ENCODE measurements at places on chromosomes 7 and 10.

GRCh38 chr7:122884186-122884585, 2.1 kb downstream of the CADPS2 start:
- DNase-seq = no peak

DNA sequence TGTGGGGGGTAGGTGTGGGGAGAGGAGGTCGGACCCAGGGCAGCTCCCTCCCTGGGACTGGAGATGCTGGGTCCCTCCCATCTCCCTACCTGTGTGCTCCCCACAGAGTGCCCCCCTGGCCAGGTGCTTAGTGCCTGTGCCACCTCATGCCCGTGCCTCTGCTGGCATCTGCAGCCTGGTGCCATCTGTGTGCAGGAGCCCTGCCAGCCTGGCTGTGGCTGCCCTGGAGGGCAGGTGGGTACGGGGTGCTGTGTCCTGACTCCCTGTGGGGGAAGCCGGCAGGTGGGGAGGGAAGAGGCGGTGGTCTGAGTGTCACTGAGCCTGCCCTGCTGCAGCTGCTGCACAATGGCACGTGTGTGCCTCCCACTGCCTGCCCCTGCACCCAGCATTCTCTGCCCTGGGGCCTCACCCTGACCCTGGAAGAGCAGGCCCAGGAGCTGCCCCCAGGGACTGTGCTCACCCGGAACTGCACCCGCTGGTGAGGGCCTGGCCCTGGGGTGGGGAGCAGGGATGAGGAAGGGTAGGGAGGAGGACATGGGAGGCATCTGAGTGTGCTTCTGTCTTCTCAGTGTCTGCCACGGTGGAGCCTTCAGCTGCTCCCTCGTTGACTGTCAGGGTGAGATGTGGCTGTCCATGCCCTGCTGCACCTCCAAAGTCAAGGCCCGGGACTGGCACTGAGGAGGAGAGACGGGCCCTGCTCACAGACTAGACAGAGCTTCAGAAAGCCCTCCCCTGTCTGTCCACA, 11.7 kb upstream of the ZNF862 start:
- DNase-seq = peak; percentile 23

DNA sequence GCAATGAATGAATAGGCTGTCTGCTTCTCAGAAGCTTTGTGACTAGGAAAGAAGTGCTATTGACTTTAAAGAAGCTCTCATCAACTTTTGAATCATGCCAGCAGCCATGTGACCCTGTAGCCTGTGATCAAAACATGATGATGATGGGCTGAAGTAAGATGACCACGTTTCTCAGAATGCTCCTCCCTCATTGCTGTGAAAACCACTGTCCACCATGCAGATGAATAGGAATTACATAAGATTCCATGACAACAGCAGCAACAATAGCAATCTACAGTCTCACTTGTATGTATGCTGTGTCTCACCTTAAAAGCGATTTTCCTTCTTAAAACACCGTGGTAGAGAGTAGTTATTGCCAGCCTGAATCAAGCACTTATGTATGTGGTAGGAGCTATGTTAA, 228.4 kb downstream of the TRIL start:
- no peak for DNase-seq

GRCh38 chr10:103040418-103040817, 122.3 kb downstream of the CNNM2 start:
- no peak for DNase-seq

DNA sequence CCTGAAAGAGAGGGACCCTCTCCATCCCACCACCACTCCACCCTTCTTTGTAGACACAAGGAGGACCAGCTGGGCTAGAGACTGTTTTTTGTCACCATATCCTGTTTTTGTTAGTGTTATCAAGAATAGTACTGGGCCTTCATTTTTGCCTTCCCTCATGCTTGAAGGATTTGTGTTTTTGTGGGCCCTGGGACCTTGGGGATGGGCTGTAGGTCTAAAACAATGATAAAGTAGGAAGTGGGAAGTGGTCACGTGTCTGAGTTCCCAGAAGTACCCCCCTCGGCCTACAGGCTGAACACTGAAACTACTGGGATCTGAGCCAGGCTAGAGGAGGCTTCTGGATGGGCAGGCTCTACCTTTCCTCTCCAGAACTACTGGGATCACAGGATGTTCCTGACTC, 8.9 kb downstream of the AGFG2 start:
- DNase-seq = no peak

- DNase-seq = no peak
These were observed 10.0 kb downstream of the MGMT start for GRCh38 chr10:129477051-129477450.

DNA sequence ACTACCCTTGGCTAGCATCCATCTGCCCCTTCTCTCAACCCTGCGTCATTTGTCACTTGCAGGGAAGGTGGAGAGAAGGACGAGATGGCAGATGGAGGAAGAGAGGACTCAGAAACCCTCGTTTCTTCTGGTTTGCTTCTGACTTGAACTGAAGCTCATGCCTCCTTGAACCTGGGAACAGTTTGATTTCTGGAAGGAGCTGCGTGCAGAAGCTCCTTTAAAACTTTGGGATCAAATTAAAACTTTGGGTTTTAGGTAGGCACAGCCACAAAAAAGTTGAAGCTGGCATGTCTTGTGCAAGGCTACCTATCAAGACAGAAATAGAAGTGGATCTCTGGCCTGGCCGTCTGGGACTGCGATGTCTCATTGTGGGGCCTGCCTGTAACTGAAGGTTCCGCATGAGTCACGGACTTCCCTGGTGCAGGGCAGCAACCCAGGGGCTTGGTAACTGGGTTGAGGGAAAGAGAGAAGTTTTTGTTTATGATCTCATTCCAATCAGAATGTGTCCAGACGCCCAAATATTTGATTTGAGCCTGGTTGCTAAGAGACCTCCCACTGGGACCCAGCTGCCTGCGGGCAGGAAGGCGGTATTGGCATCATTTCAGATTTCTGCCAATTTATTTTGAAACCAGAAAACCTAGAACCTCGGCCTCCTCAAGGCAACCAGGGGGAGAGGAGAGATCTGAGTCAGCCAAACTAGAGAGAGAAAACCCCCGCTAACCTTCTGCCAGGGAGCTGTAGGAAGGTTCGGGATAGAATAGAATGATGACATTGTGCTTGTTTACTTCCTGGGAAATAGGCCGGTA, 15.8 kb upstream of the CAMK1D start:
- peak; percentile 68 for DNase-seq

- no peak for DNase-seq
These were observed 26.0 kb downstream of the CTNNA3 start for GRCh38 chr10:67669978-67670377.

- peak; percentile 64 for DNase-seq
These were observed 25.5 kb downstream of the FGFBP3 start for GRCh38 chr10:91883549-91884444.

DNA sequence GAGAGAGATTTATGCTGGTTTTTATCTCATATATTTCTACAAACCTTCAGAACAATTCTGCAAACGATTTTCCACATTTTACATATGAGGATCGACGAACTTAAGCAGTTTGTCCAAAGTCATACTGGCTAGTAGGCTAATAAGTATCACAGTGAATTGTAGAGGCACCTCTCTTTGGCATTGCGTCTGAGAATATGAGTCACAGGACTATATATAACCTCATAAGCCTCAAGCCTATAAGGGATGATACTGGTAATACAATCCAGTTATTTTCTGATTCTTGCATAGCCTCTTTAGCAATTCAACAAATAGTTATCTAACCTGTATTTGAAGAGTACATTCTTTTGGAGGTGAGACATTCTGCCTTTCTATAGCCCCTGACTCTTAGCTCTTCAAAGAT, 129.8 kb downstream of the GPR158 start:
- no peak for DNase-seq

DNA sequence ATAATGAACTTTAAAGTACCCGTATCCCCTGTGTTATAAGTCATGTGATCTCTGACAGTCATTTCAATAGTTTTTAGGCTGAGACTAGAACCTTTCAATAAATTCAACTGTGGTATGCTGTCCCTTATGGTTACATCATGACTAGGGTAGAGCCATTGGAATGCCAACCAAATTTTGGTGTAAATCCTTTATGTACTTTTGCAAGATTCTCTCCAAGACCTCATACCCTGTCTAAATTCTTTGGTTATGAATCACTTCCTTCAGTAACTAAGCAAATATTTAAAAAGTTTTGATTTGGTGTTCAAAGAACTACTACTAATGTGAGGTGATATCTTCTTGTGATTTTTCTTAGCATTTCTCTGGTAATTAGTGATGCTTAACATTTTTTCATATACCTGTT, 20.8 kb upstream of the OR6B1 start:
- DNase-seq = no peak

- no peak for DNase-seq
These were observed 44.6 kb upstream of the RSBN1L start for GRCh38 chr7:77651575-77652162.

DNA sequence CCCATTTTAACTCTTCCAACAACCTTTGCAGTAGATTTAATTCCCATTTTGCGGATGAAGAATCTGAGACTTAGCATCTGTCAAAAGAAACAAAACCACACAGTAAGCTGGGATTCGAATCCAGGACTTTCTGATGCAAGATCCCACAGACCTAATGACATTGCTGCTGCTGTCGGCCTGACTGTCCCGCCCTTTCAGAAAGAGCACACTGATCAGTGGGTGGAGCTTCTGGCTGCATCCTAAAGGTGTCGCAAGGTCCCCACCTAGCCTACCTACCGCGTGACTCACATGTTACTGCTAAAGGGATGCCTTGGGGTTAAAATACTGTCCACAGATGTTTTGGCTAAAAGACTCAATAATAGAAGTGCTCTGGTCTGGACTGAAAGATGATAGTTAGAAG, 134.7 kb downstream of the EMX2 start:
- no peak for DNase-seq

GRCh38 chr7:47480576-47481538, 101.1 kb downstream of the TNS3 start:
- no peak for DNase-seq

DNA sequence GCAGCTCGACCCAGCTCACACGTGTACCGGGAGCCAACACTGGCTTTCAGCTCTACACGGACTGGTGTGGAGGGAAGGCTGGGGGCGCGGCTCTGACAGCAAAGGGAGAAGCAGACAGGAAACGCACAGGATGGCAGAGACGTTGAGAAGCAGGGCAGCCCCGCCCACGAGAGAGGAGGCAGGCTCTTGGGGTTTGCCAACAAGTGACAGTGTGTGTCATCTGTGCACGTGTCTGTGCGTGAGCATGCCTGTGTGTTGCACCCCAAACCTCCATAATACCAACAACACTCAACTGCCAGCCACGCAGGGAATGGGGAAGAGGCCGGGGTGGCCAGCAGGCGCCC, 64.4 kb upstream of the PDGFA start:
- DNase-seq = no peak

- DNase-seq = peak; percentile 91
These were observed 14.5 kb upstream of the CPA1 start for GRCh38 chr7:130365511-130366441.

DNA sequence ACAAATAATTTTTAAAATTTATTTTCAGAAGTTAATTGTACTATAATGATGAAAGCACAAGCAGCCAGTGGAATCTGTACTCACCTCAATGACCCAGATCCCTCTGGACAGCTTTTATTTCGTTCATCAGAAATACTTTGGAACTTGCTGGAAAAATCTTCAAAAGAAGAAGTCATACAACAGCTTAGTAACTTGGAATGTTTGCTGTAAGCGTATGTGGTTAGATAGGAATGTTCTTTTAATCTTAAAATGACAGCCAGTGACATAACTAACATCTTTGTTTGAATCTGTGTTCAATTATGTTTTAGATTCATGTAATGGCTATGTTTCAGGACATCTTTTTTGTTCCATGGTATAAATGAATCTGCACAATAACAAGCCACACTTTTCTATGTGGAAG, 26.8 kb downstream of the CFAP69 start:
- DNase-seq = no peak

DNA sequence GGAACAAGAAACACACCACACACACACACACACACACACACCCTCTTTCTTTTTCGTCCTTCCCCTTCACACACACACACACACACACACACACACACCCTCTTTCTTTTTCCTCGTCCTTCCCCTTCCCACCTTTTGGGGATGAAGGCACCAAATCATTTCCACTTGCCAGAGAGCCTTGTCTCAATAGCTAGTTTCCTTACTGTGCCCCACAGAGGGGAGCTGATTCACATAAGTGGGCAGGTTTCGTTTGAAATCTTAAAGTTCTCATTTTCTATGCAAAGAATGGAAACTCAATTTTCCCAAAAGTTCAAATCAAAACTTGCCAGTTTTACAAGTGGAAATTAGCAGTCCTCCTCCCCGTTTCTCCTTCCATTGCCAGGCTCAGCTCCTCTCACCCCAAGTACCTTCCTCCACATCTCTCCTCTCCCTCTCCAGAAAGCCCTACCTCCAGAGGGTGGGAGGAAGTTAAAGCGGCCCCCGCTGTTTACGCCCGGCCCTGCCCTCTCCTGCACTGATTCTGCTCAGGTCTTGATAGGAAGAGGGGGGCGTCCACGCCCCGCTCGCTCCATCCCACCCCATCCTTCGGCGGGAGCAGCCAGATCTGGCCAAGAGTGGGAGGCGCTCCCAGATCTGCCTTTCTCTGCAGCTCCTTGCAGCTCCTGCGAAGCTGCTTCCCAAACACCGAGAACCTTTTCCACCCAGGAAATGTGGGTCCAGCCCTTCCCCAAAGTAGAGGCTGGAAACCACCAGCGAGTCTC, 1.3 kb downstream of the CTTNBP2 start:
- DNase-seq = peak; percentile 69

GRCh38 chr7:115097175-115097671, 175.3 kb downstream of the MDFIC start:
- no peak for DNase-seq

GRCh38 chr10:113493882-113494301, 59.0 kb upstream of the HABP2 start:
- DNase-seq = peak; percentile 71

All from left hindlimb (tissue), 1 donor.